ENCODE measurements at places on chromosomes 2 and 18.

DNA sequence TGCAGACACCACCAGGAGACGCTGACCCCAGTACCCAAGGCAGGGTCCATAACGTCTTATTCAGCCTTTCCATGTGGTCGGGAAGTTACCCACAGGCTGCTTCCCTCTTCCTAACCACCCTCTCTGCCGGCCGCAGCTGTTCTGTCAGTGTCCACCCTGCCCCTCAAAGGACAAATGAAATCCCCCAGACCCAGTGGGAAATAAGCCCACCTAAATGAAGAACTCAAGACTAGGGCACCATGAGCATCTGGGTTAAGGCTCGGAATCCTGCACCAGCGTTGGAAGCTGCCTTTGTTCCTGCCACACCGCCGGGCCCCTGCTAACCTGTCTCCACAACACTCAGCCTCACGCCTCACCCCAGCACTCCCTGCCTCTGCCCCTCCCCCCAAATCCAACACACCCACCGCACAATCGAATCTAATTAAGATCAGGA lies 21.7 kb downstream of the BCL11A start:
- DNase-seq: no peak

GRCh38 chr2:161995553-161996016 lies 78.4 kb downstream of the DPP4 start:
- DNase-seq: no peak

GRCh38 chr2:15911686-15912085 lies 28.7 kb upstream of the MYCN start:
- no peak for DNase-seq

- DNase-seq: no peak
Measured at GRCh38 chr2:118464046-118464445, 375.8 kb downstream of the INSIG2 start.

DNA sequence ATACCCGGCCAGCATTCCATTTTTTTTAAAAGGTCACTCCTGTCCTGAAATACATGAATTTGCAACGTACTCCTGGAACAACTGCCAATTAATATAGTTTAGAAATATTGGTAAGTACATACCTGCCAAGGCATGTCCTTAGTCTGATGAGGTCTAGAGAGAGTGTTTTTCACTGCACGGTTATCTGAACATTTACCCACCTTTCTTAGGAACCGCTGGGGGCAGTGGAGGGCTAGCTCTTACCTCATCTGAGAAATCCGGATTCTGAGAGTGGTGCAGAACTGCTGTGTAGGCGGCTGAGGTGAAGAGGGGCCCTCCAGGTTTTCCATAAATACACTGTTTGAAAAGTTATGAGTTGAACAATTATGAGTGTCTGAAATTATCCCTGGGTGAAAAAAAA lies 133.1 kb upstream of the CCDC195 start:
- DNase-seq: no peak

- DNase-seq: no peak
Measured at GRCh38 chr2:72173640-72174321, 26.1 kb upstream of the CYP26B1 start.

- no peak for DNase-seq
Measured at GRCh38 chr2:136034629-136035028, 49.2 kb upstream of the DARS1 start.

DNA sequence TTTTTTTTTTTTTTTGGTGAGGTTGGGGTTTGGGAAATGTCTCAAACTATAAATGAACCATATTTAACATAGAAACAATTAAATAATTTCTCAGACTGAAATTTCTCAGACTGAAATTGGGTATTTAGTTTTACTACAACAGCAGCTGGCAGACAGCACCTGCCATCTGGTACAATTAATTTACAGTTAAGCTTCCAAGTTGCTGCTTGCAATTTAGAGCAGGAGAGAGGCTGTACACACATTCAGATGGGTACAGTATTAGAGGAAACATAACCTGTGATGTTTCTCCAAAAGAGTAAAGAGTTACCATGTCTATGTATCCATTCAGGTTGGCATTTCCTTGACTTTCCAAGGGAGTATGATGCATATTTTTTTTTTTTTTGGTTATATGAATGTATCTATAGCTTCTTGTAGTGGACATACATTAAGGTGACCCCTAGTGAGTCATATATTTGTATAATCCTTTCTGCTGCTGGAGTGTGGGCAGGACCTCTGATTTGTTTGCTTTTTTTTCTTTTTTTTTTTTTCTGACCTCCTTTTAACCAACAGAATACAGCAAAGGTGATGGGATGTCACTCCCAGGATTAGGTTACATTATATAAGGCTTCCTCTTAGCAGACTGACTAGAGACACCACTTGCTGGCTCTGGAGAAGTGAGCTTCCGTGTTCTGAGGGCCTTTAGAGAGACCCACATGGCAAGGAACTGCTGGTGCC lies 201.7 kb downstream of the PTH2R start:
- DNase-seq: no peak

DNA sequence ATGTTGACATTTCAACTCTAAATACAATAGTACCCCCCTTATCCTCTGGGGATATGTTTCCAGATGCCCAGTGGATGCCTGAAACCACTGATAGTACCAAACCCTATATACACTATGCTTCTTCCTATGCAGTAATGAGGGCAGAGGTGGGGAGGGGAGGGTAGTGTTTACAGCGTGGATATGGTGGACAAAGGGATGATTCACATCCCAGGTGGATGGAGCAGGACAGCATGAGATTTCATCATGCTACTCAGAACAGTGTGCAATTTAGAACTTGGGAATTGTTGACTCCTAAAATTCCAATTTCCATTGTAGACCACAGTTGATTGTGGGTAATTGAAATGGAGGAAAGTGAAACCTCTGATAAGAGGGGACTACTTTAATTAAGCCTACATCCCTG lies 75.4 kb downstream of the TSN start:
- DNase-seq: no peak

DNA sequence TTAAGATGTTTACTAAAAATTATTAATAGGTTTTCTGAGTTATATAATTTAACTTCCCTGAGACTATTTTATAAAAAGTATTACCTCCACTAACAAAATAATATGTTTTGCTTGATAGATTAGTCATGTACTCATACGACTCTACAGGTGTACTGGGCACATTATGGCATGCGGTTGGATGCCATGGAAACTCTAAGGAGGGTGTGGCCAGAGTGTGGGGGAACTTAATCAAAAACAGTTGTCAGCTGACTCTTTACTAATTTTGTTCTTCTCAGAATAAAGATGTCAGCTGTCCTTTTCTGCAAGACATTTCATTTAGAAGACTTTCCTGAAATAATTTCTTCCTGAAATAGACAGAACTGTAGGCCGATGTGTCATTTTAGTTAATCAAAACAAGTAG lies 228.3 kb upstream of the SIX3 start:
- DNase-seq: no peak

- no peak for DNase-seq
Measured at GRCh38 chr18:78722386-78722785, 257.2 kb upstream of the SALL3 start.

DNA sequence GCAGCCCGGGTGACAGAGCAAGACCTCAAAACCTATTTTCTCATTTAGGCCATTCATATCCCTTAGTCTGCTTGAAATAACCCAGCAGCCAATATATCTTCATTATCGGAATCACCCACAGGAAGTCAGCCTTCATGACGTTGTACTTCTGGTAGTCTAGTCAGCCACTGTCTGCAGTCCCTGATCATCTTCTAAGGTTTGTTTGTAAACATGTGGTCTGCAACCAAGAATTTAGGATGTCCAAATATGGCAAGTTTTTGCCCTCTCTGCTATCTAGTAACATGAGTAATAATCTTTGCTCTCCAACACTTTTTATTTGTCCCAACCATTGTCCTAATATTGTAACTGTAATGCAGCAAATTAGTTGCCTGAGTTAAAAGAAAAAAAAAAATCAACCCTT lies 92.5 kb downstream of the PRPF40A start:
- DNase-seq: no peak

DNA sequence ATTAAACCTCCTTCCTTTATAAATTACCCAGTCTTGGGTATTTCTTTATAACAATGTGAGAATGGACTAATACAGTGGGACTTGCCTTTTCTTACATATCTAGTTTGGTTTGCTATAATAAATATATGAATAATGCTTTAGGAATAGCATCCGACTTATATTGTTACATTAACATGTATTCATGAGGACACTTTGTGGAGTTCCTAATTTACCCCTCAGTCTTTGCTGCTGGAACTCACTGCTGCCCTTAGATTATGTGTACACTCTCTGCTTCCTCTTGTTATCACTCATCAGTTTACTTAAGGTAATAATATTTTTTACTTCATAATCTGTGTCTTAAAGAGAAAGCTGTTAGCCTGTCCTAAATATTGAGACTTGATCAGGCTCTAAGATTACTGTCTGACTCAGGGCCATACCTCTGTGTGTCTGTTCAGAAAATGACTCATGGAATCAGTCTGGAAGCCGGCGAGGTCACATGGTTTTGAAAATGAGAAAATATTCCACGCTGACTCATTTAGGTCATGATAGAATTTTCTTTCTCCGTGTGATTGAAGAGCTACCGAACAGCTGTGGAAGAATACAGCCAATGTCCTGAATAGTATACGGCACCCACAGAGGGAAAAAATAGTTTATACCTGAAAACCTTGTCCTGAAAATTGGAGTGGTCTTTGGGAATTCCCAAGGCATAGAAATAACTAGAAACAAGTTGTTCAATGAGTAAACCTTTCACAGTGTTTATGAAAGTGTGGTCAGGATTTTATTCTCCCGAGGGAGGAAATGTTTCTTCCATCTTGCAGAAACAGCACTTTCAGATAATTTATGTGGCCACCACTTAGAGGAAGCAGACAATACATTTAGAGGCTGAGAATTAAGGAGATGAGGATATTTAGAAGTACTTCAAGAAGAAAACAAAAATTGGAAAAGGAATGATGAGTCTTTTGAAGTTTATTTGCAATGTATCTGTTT lies 156.4 kb downstream of the DSEL start:
- DNase-seq: peak; percentile 40

DNA sequence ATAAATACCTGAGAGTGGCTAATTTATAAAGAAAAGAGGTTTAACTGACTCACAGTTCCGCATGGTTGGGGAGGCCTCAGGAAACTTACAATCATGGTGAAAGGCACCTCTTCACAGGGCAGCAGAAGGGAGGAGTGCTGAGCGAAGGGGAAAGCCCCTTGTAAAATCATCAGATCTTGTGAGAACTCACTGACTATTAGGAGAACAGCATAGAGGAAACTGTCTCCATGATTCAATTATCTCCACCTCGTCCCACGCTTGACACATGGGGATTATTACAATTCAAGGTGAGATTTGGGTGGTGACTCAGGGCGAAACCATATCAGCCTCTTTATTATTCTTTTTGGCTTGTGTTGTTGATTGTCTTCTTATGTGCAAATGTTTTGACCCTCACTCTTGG lies 76.2 kb downstream of the WDR7 start:
- peak; percentile 37 for DNase-seq

DNA sequence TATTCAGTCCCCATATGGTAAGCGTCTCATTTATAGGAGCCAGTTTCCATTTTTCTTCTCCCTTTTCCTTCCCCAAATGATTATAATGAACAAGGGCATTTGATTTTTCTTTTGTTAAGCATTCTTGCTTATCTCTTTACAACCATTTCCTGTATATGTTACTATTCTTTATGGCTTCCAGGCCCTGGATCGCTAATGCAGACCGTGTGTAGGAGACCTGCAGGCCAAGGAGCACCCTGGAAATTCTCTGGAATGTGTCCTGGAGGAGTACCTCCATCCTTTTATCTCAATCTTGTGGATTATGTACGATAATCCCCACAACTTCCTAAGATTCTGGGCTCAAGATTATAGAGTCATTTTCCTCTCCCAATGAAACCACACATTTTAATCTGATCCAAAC lies 439.6 kb upstream of the MMADHC start:
- DNase-seq: no peak

All from activated T-cell treated with anti-CD3 and anti-CD28 coated beads for 24 hours (primary cell).